ENCODE measurements at places on chromosomes 16 and 17.

DNA sequence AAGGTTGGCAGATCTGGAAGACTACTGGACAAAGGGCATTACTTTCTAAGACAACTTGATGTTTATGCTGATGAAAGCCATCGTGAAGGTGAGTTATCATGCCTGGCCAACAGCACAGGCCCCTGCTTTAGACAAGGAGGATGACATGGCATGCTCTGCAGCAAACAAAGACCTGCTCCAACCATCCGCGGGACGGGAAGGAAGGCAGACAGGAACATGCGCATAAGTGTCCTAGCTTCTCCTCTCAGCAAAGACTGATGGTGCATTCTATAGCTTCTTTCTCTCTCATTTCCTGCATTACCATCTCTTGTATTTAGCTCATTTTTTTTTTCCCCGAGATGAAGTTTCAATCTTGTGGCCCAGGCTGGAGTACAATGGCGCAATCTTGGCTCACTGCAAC, 5.4 kb downstream of the NPLOC4 start:
- DNase-seq, result no peak

DNA sequence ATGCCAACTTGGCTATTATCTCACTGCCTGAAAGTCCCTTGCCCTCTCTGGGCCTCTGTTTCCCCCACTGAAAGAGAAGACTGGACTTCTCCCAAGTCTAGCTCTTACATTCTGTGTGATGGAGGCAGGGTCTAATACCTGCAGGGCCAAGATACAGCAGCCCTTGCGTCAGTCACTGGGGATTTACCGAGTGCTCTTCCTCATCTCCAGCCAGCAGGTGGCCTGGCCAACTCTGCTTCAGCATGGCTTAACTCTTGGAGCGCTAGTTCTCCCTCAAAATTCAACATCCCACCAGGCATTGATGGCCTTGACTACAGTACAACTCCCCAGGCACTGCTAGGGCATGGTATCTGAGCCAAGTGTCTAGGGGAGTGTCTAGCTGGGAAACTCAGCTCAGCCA, 19.9 kb upstream of the MTMR4 start:
- DNase-seq, result no peak

DNA sequence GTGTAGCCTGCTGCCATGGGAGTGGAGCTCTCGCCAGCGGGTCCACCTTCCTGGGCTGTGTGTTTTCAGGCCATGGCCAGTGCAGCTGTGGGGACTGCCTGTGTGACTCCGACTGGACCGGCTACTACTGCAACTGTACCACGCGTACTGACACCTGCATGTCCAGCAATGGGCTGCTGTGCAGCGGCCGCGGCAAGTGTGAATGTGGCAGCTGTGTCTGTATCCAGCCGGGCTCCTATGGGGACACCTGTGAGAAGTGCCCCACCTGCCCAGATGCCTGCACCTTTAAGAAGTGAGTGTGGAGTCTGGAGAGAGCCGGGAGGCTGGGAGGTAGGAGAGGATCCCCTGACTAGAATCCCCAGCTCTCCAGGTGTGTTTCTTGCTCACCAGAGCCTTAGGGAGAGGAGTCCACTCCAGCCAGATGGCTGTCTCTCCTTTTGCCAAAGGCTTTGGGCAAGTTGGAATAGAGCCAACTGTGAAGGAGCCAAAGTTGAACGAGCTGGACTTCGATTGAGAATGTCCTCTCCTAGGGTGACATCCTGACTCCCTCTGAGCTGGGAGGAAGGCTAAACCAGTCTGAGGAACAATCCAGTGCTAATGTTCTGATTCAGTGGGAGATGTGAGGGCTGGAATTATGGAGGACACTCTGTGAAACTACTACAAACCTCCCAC, 24.4 kb upstream of the EFCAB13 start:
- no peak for DNase-seq

DNA sequence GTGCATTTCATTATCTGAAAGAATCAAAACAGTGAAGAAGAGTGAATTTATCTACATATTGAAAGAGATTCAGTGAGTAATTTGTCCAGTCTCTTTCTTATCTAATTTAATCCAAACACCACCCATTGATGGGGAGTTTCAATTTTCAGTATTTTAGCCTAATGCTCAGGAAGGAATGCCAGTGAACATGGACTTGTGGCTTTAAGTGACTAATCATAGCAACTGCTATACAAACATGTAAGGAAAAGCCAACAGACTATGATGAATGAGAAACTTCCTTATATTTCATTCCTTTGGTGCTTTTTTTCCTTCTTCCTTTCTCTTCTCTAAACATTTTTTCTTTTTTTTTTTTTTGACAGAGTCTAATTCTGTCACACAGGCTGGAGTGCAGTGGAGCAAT, 885.8 kb downstream of the KCNJ2 start:
- no peak for DNase-seq

GRCh38 chr17:83062011-83062817, 17.2 kb upstream of the METRNL start:
- DNase-seq, result no peak

GRCh38 chr16:4212934-4213296, 29.0 kb downstream of the SRL start:
- no peak for DNase-seq

- peak; percentile 5 for DNase-seq
Observed at GRCh38 chr17:79633993-79634813, 23.4 kb upstream of the RBFOX3 start.

DNA sequence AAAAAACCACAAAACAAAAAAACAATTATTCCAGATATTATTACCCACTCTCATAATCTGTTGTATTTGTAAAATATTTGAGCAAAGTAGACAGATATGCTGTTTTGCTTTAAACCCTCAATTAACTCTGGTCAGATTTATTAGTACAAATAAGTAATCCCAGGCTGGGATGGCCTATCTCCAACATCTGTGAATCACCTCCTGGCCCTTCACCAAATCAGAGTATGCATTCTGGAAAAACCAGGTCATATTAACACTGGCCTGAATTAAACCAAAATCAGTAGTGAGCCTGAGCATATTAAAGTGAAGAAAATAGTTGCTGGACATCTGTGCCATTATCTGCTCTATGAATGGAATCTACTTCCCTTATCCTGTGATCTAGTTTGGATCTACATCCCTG, 41.0 kb downstream of the STAT3 start:
- no peak for DNase-seq

- DNase-seq, result no peak
Observed at GRCh38 chr16:81442916-81443687, 1.5 kb upstream of the CMIP start.

DNA sequence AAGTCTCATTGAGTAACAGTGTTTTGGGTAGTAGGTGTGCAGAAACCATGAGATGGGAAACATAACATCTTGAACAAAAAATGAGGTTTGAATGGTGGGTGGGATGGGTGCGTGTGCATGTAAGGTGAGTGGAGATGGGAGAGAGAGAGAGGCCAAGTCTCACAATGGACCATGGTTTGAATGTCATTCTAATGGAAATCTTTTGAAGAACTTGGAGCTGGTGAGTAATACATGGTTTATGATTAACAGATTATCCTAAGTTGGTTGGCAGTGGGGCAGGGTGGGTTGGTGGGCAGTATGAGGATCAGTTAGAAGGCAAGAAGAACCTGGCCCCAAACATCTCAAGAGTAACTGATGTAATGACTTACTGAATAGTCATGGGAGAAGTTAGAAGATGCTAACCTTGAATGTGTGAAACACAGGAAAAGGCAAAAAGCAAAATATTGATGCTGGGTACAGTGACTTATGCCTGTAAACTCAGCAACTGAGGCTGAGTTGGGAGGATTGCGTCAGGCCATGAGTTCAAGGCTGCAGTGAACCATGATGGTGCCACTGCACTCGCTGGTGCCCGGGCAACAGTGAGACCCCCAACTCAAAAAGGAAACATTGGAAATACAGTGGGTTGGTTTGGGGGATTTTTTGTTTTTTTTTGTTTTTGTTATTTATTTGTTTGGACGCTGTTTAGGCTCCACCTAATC, 32.7 kb downstream of the ZNF207 start:
- DNase-seq, result no peak

GRCh38 chr16:2770057-2770951, 6.8 kb downstream of the ELOB start:
- no peak for DNase-seq

DNA sequence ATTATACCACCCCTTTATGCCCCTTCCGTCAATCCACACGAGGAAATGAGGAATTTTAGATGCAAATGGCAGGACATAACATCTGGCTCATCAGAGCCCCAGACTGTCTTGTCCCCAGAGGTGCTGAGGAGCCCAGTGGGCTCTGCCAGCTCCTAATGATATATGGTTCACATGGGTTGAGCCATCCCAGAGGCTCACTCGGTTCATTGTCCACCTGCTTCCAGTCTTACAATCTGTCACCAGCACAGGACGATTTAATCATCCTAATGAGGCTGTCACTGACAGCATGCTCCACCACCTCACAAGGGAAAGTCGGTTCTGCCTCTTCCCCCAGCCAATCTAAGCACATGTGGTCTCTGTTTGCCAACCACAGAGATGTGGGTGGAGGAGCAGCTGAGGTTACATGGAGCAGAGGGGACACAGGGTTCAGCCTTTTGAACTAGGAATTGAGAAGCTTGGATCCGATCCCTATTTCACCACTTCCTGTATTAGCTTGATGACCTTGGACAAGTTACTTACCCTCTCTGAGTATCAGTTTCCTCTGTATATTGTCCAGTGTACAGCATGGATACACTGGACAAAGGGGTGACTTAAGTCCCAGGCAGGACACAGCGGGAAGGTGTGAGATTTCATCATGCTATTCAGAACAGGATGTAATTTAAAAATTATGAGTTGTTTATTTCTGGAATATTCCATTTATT, 27.0 kb upstream of the DHX8 start:
- DNase-seq, result no peak

DNA sequence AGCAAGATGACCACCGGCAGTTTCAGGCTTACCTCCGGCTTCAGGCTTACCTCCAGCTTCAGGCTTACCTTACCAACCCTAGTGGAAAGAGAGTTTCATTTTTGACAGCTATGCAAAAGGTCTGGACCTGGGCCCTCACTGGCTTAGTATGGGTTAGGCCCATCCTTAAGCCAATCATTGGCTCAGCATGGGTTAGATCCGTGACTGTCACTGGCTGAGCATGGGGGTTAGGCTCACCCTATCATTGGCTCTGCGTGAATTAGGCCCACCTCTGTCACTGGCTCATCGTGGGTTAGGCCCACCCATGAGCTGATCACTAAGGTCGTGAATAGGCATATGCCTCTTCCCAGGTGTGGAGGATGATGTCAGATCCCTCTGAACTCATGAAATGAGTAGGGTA, 8.1 kb downstream of the NDE1 start:
- DNase-seq, result no peak

DNA sequence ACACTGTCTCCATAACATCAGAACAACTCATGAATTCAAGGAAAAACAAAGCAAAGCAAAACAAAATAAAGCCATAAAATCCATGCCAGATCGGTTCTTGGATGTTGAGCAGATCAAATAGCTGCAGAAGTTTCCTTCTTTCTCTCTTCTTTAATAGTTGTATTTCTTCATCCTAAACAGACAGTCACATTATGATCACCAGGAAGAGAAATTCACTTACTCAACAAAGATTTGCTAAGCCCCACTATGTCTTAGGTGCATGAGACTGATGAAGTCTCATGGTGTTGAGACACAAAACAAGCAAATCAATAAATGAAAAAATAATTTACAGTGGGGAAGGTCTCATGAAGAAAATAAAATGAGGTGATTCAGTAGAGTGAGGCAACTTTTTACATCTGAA, 72.8 kb downstream of the WIPI1 start:
- DNase-seq, result no peak

DNA sequence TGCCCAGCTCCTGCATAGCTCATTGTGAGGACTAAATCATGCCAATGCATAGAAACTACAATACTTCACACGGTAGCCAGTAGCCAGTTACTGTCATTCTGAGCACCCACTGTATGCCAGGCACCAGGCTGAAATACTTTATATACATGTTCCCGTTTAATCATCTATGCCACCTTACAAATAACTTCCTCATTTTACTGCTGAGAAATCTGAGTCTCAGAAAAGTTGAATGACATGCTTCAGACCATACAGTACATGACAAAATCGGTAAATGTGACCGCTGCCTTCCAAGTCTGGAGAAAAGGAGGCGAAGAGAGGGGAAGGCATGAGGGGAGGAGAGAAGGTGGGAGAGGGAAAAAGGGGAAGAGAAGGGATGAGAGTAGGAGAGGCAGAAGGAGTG, 9.2 kb upstream of the TLCD3B start:
- no peak for DNase-seq

- DNase-seq, result no peak
Observed at GRCh38 chr17:7259555-7259889, 2.8 kb downstream of the CLDN7 start.

DNA sequence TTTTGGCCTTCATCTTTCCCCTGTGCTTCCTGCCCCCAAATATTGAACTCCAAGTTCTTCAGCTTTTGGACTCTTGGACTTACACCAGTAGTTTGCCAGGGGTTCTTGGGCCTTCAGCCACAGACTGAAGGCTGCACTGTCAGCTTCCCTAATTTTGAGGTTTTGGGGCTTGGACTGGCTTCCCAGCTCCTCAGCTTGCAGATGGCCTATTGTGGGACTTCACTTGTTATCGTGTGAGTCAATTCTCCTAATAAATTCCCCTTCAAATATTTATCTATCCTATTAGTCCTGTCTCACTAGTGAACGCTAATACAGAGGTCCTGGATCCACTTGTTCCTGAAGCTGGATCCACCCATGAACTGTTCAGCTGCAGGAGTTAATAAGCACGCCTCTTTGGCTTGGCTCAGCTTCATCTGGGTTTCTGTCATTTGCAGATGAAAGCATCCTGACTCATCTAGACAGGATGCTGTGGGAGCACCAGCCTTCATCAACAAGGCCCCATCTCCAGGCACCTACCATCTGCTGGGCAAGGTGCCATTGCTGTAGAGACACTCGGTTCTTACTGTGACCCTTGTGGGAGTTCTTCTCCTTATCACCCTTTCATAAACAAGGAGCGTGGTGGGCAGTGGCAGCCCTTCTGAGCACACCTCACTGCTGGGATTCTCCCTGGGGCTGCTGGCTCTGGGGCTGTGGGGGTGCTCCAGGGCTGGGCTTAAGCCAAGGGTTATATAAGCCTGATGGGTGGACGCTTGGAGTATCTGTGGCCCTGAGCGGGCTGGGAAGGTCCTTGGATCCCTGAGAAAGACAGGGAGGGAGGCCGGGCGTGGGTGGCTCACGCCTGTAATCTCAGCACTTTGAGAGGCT, 23.1 kb downstream of the LAT start:
- no peak for DNase-seq

DNA sequence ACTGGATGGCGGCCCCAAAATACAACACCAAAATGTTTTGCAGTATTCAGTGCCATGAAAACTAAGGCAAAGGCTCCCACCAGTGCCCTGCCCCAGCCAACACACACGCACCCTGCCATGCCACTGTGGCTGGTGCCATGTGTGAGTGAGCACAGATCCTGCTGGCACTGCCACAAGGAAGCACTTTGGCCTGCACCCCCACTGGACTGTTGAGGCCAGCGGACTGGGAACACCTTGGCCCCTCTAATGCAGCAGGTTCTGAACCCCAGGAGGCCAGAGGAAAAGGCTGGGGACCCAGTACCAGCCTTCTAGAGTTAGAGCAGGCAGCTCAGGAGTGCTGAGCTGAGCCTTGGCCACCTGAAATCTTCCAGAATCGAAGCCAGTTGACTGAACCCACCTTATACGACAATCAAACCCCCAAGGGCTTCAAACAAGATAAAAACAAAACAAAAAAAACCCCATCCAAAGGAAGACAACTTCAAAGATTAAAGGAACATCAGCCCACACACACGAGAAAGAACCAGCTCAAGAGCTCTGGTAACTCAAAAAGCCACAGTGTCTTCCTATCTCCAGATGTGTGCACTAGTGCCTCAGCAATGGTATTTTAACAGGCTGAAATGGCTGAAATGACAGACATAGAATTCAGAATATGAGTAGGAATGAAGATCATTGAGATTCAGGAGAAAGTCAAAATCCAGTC, 21.5 kb downstream of the NLRP1 start:
- DNase-seq, result no peak

Measured in WTC11 (cell line).